Fibroblast of skin of abdomen (primary cell): ENCODE measurements at places on chromosomes 2 and 18.

DNA sequence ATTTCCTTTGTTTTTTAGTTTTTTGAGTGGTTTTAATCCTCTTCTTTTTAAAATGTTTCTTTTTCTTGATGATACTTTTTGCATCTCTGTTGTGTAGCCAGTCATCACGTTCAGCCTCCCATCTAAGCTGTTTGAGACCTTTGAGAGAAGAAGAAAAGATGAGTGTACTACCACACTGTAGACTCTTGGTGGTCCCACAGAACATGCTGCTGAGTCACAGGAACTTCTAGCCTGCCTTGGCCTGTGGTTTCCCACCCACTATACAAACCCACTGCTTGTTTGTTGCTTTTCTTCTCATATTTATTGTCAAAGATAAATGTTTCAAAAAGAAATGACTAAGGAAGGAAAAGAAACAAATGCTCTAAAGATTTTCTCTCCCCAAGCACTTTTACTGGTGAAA lies 5.5 kb downstream of the CEBPZOS start:
- DNase-seq, result peak; percentile 19

DNA sequence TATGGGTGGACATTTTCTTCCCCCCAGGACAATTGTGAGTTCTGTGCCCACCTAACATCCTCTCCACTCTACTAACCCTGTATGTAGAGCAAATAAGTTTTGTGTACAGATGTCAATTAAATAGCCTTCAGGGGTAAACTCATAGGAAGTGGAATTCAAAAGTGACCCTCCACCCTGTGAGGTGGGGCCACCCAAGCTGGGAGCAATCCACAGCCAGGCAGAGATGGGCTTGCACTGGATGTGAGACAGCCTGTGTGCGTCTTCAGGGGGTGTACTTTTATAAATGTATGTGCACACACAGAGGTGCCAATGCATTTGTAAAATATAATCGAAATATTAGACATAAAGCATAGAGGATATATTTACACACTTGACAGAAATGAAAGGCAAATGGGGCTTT lies 33.1 kb upstream of the ATP6V1B1 start:
- DNase-seq, result no peak

- no peak for DNase-seq
Observed at GRCh38 chr2:7264791-7265190, 347.6 kb downstream of the RNF144A start.

DNA sequence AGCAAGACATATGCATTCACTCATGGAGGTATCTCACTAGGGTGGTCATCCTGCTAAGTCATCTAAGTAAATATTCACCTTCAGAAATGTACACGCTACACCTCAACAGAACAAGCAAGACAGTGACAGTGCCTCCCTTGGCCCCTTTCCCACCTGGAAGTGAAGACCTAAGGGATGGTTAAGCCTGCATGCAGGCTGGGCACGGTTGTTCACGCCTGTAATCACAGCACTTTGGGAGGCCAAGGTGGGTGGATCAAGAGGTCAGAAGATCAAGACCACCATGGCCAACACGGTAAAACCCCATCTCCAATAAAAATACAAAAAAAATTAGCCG lies 4.4 kb downstream of the LIMS2 start:
- DNase-seq, result no peak

DNA sequence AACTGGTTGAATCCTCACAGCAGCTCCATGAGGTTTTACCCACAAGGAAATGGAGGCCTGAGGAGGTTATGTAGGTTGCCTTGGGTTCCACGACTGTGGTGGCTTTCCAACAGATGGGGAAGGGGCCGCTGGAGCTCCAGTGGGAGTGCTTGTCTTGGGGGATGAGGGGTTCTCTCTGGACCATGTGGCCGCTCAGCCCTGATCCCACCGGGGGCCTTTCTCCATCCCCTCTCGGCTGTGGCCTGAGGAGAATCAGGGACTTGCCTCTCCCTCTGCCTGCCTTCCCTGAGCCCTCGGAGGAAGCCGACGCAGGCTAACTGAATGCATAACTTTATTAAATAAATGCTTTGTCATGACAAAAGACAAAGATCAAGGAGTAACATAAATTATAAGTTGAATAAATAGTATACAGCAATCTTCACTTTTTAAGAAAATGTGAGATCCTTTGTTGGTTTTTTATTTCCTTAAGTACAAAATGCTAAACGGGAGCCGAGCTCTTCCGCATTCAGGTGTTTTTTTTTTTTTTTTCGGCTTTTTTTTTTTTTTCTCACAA lies 23.5 kb downstream of the IGFBP5 start:
- DNase-seq, result no peak

DNA sequence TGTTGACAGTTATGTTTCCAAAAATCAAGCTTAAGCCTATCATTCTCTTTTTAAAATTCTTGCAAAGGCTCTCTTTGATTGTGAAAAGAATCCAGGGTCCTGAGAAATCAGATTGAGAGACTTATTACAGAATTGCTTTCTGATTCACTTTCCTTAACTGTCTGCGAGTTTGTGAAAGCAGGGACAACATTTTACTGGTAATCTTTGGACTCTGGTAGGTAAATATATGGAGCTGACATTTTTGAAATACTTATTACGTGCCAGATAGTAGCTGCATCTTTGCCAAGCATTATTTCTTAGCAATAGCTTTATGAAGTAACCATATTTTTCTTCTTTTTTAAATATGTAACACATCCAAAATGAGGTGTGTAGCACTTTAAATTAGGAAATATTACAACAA lies 570.9 kb downstream of the CMPK2 start:
- no peak for DNase-seq

- DNase-seq, result peak; percentile 82
Observed at GRCh38 chr2:19140463-19141208, 217.8 kb downstream of the OSR1 start.

DNA sequence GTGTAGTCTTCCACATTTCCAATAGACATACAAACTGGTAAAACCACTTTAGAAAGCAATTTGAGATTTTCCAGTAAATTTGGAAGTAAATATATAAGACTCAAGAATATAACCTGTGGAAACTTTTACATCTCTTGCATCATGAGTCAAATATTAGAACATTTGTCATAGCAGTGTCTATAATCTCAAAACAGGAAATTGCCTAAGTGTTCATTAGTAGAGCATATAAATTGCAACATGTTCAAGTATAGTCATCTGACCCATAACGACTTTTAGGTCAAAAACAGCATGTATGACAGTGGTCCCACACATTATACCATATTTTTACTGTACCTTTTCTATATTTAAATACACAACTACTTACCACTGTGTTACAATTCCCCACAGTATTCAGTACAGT lies 555.9 kb upstream of the VRK2 start:
- DNase-seq, result no peak

DNA sequence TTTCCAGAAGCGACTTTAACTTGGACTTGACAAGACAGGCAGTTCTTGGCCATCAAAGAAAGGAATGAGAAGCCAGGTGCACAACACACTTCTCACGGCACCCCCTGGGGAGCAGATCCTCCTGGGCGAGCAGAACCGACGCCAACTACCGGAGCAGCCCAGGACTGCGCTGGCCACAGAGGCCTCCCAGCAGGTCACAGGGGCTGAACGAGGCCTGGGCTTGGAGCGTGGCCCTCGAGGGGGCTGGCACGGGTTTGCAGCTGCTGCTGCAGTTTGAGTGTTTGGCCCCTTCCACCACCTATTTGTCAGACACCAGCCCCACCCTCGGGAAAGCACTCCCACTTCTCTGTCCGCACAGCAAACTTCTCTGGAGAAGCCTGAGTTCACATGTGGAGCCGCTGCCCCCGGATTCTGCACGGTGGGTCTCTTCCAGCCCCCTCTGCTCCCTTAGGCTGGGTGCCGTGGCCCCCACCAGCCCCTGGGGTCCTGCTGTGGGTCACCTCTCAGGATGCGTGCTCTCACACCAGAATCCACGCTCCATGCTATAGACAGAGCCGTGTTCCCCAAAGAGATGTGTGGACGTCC lies 306.7 kb upstream of the SALL3 start:
- no peak for DNase-seq

DNA sequence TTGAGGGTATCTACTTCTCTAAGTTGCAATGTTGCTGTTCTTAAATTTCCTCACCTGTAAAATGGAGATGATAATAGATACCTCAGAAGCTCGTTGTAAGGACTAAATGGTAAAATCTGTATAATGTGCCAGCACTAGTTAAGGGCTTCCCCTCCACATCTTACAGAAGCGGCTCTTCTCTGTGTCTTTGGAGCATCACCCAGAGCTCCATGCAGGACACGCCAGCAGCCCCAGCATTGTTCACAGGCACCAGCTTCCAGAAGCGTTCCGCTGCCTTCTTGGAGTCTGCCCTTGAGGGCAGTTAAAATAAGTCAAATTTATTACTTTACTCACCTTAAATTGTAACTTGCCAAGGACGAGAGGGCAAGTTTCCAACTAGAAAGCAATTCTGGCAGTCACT lies 5.8 kb downstream of the DCDC2C start:
- DNase-seq, result no peak

DNA sequence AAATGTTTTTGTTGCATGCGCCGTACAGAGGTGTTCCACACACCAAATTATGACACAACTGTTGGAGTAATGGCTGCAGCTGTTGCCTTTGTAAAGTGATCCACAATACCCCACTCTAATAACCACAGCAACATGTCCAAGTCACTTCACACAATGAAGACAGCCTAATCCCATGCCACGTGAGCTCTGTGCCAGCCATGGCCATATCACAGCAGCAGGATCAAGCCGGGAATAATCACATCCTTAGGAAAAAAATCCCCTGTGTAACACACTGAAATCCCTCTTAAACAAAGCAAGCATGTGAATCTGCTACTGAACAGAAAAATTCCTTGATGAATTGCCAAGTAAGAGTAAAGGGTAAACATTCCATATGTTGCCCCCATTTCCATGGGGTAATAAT lies 179.5 kb upstream of the PARD3B start:
- DNase-seq, result peak; percentile 6

- peak; percentile 62 for DNase-seq
Observed at GRCh38 chr2:8872821-8873432, 35.5 kb upstream of the KIDINS220 start.

GRCh38 chr2:18467749-18468360 lies 92.6 kb downstream of the RDH14 start:
- DNase-seq, result peak; percentile 39

DNA sequence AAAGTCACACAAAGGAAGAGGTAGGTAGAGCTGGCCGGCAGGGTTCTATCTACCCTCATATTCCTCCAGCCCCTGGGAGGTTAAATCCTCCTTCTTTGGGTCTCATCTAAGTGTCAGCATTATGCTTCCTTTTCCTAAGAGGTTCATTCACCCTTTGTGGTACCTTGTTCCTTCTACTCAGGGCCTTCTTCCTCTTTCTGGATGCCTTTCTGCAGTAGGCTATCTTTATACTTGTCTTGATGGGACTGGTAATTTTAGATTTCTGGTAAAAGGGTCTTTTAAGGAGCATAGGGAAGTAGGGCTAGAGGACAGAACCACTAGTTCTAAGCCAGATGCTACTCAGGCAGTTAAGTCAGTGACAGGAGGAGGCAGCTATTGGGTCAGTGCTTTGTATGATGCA lies 13.7 kb upstream of the TNP1 start:
- no peak for DNase-seq

DNA sequence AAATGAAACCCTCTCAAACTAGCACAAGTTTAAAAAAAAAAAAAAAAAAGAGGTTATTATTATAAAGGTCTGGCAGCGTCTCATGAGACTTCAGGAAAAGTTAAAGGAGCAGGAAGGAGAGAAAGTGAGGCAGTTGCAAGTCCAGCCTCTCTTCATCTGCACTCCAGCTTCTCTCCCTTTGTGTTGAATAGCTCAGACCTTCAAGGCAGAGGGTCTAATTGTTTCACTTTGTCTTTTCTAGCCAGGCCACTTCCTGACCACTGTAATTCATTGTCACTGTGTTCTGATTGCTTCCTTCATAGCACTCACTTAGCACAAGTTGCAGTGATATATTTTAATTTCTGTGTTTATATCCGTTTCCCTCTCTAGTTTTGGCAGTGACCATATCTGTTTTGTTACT lies 99.9 kb downstream of the SPATS2L start:
- DNase-seq, result no peak

DNA sequence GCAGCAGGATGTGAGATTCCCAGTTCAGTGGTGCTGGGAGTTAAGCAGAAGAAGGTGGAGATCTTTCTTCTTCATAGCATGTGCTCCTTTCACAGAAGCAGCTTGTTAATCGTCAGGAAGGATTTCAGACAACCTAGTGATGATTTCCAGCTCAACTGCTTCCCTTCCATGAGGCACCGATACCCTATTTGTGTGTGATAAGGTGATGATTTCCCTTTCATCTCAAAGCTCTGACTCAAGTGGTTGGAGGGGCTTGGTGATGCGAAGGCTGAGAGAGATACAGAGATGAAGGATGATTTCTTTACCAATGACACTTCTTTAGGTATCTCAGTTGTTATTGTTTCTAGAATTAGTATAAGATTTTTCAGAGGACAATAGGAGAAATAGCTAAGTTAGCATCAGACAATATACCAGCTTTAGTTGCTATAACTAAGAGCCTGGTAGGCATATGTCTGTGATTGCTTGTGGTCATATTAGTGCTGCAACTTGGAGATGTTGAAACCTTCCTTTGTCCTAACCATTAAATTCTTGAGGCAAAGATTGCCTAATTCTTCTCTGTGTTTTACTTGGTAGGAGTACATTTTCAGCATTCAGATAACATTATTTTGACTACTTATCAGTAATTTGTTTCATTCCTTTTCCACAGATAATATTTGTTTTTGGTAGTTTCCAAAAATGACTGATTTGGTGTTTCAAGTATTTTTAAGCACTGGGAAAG lies 111.3 kb downstream of the PLCL1 start:
- peak; percentile 80 for DNase-seq

GRCh38 chr2:105338020-105338385 lies 663 bp downstream of the C2orf49 start:
- DNase-seq, result no peak

DNA sequence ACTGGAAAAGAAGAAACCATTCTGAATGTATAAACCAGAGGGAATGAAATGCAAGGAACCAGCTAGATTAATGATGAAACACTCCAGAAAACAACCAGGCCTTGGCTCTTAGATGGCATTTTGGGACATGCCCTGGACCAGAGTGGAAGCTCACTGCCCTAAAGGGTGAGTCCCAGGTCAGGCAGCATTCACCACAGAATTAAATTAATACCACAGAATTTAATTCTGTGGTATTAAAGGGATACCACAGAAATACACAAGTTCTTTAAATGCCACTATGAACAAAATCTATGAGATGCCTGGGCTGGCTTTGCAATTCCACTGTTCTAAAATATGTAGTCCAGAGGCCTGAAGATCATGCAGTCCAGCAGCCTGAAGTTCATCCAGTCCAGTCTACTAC lies 122.3 kb upstream of the KYNU start:
- DNase-seq, result no peak

DNA sequence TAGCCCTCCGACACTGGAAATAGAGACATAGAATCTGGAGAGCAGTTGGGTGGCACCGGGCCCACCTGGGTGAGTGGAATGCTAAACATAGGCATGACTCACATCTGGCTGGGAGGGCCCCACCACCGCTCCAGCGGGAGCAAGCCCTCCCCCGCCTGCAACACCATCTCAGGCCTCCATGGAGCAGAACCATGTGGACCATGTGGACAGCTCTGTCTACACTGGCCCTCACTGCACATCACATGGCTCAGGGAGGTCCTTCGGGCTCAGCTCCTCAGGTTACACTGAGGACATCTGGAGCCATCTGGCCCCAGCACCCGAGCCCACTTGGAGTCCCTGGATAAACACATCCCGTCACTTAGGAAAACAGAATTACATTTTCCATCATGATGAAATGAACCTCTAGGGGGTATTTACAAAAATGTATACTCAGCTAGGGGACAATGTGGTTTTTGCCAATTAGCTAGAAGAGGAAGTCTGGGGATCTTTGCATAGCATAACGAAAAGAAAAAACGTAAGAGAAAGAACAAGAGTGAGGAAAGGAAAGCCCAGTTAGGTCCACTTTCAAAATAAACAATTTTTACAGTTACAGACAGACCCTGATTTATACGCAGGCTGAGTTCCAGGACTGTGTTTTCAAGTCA lies 30.7 kb upstream of the MLPH start:
- peak; percentile 81 for DNase-seq
